ENCODE measurements at places on chromosomes 5 and 9.

DNA sequence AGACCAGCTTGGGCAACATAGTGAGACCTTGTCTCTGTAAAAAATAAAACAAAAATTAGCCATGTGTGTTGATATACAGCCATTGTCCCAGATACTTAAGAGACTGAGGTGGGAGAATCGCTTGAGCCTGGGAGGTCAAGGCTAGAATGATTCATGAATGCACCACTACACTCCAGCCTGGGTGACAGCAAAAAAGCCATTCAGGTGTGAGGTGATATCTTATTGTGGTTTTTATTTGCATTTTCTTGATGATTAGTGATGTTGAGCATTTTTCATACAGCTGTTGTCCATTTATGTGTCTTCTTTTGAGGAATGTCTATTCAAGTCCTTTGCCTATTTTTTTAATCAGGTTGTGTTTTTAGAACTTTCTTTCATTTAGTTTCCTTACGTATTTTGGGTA, 23.2 kb downstream of the MTAP start:
- no peak for DNase-seq

GRCh38 chr9:126885131-126885641, 24.7 kb downstream of the ZBTB34 start:
- DNase-seq: no peak

- DNase-seq: no peak
Measured at GRCh38 chr5:97142521-97143254, at the start of gene LIX1. Gene LIX1 (minus strand): TSS chr5:97142611. CDS start chr5:97142576, 35 bp downstream.

- DNase-seq: no peak
Measured at GRCh38 chr5:38607396-38607795, 51.0 kb upstream of the LIFR start.

- DNase-seq: no peak
Measured at GRCh38 chr5:1098986-1099597, 12.8 kb downstream of the SLC12A7 start.

DNA sequence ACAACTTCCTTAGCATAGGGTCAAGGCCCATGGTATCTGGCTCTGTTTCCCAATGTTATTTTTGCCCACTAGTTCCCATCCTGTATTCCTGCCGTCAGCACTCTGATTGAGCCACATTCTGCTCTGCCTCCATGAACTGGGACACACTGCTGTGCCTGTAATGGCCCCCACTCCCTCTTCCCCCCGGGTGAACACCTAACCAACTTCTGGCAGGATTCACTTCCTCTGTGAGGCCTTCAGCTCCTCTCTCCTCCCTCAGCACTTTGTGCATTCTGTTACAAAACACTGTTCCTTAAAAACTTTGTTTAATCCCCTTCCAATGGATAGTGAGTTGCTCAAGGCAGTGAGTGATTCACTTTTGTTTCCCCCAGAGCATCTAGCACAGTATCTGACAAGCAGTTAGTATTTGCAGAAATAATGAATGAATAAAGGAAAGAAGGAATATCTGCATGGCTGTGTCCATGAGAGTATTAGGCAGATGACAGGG, 183.6 kb downstream of the EFNA5 start:
- no peak for DNase-seq

DNA sequence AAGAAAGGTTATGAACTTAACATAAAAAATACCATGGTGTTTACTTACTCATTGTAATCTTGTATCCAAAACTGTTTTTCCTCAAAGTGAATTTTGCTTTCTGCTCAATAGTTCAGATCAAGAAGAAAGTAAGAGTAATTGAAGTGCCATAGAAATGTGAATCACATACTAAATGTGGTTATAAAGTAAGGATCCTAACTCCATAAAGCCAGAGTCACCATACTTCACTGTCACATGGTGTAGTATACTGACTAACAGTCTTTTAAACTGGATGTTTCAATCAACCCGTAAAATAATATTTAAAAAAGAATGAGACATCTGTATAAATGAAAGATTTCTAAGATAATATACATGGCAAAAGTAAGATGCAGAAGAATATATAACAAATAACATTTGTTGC, 72.1 kb downstream of the NIPBL start:
- no peak for DNase-seq

DNA sequence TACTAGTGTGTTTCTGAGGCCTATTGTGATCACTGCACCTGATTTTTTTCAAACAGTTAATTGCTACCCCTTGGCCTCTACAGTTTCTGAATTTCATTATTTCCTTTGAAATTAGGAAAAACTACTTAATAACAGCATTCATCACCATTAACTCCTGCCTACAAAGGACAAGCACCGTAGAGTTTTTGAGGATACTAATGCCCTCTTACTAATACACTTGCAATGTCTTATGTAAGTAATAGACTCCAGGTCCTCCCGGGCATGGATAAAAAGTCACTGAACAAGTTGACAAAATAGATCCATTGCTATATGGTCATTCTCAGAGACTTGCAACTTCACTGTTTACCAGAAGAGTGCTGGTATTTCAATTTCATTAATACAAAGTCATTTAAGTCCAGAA, 1172.5 kb downstream of the CDH12 start:
- DNase-seq: no peak

GRCh38 chr5:138610918-138611677, 35.9 kb upstream of the HSPA9 start:
- DNase-seq: no peak

GRCh38 chr5:112219000-112219399, 200.1 kb downstream of the EPB41L4A start:
- no peak for DNase-seq
